Activated B cell treated with CpG ODN at 0.5 μM for 24 hours (primary cell): ENCODE measurements at places on chromosomes 2 and 18. TPM values are rescaled to one million over a fixed set of nuclear protein-coding genes. Genes with fewer than 3 reads are reported as not detected.

RAB12 gene
- total RNA-seq = 25.3 and 27.5 TPM in 2 replicates

MAB21L4 gene
- not detected in 2 replicates for total RNA-seq

CYRIA gene
- 72.7 and 76.1 TPM in 2 replicates for total RNA-seq

GKN2 gene
- not detected in 2 replicates for total RNA-seq

PGAP1 gene
- 1.9 and 2.9 TPM in 2 replicates for total RNA-seq

ZNF512 gene
- 45.4 and 48.7 TPM in 2 replicates for total RNA-seq

GRB14 gene
- total RNA-seq = 0.71 TPM in 1 of 2 replicates, not detected in the other

PLGLB2 gene
- 2.5 and 2.8 TPM in 2 replicates for total RNA-seq

DGUOK gene
- 70.1 and 77.4 TPM in 2 replicates for total RNA-seq

MAL gene
- not detected in 2 replicates for total RNA-seq

VAMP8 gene
- 128 and 145 TPM in 2 replicates for total RNA-seq

C18orf54 gene
- total RNA-seq = 1.9 TPM in 2 replicates

- no peak for DNase-seq
- H3K4me1 ChIP-seq = no peaks in the 10 kb centered on the region
- peaks cover 2% of the 10 kb centered on the region for H3K36me3 ChIP-seq
- no peaks in the 10 kb centered on the region for H3K27me3 ChIP-seq
Measured at GRCh38 chr18:42092848-42093247, 137.8 kb downstream of the PIK3C3 start.

DNA sequence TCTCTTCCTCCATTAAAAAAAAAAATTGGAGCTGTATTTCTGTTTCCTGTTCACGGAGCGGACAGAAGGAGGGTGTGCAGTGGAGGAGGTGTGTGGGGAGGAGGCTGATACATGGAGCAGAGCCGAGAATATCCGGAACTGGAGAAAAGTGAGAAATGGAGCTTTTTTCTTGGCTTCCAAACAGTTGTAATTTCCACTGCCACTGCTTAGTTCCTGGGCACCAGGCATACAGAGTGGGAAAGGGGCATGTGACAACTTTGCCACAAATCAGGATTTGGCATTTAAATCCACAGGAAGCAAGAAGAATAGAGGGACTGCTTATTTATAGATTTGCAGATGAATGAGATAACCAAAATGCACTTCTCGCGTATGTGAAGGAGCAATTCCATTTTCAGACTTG is 71.2 kb downstream of the BCL11A start:
- H3K36me3 ChIP-seq = peaks cover 69% of the 10 kb centered on the region
- no peaks in the 10 kb centered on the region for H3K27me3 ChIP-seq
- H3K4me3 ChIP-seq = peak overlapping the region; percentile 78
- H3K27ac ChIP-seq = peak overlapping the region; percentile 93
- DNase-seq = no peak
- H3K4me1 ChIP-seq = peaks cover 99% of the 10 kb centered on the region

DNA sequence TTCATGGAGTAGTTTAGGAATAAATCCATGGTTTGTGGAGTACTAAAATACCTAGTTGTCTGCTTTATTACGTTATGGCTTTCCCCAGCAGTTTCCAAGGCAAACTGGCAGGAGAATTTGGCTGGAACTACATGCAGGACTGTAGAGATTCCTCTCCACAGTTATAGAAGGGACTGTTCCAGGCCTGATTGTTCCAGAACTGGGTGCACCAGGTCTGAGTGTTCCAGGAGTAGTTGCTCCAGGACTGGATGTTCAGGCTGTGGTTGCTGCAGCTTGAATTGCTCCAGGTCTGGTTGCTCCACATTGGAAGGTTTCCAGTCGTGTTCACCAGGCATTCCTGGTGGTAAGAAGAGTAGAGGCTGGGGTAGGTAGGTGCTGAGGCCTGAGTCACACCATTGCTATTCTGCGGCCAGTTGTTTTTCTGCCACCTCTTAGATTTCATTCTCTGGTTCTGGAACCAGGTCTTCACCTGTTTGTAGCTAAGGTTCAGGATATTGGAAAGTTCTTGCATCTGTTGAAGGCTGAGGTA is 28.1 kb downstream of the SGPP2 start:
- H3K4me3 ChIP-seq = no peak overlapping the region
- no peaks in the 10 kb centered on the region for H3K4me1 ChIP-seq
- H3K27ac ChIP-seq = no peak overlapping the region
- H3K36me3 ChIP-seq = no peaks in the 10 kb centered on the region
- H3K27me3 ChIP-seq = no peaks in the 10 kb centered on the region
- DNase-seq = no peak

DNA sequence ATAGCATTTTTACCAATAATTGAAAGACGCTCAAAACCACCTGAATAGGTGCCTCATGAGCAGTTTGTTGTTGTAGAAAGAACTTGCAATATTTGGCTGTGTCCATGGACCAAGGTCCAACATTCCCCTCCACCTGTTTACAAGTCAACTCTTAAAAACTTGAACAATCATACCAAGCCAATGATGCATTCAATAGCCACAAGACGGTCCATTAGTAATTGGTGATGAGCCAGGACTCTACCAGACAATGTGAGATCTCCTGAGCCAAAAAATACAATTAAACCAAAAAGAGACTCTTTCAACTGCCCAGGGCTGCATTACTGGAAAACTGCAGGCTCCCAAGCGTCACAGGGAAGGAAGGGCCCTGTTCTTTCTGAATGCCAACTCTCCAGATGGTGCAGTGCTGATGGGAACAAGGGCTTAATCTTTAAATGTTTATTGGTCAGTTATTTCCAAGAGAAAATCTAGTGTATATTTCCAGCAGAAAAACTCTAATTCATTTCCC is 118.8 kb upstream of the EPB41L3 start:
- no peak overlapping the region for H3K27ac ChIP-seq
- no peak for DNase-seq
- no peak overlapping the region for H3K4me3 ChIP-seq
- peaks cover 3% of the 10 kb centered on the region for H3K27me3 ChIP-seq
- no peaks in the 10 kb centered on the region for H3K36me3 ChIP-seq

GRCh38 chr2:232534940-232535651 is 4.4 kb upstream of the CHRNG start:
- H3K27ac ChIP-seq = no peak overlapping the region
- no peak overlapping the region for H3K4me3 ChIP-seq
- no peaks in the 10 kb centered on the region for H3K36me3 ChIP-seq
- H3K27me3 ChIP-seq = peaks cover 7% of the 10 kb centered on the region
- H3K4me1 ChIP-seq = peaks cover 9% of the 10 kb centered on the region

DNA sequence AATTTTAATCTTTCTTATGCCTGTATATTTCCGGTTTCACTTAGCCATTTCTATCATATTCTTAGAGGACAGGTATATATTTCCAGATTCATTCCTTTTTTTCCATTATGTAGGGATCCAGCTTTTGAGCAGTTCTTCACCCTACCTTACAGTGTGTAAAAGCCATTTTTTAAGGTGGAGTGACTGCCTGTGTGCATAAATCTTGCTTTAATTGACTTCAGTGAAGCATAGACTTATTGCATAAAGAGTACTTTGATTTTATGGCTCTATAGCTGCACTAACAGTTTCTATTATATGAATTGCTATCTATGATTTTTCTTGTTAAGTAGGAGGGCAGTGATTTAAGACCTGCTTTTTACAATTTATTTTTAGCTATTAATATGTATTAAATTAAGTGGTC is 132.6 kb downstream of the NYAP2 start:
- H3K36me3 ChIP-seq = no peaks in the 10 kb centered on the region
- no peak for DNase-seq
- H3K4me3 ChIP-seq = no peak overlapping the region
- no peaks in the 10 kb centered on the region for H3K4me1 ChIP-seq

DNA sequence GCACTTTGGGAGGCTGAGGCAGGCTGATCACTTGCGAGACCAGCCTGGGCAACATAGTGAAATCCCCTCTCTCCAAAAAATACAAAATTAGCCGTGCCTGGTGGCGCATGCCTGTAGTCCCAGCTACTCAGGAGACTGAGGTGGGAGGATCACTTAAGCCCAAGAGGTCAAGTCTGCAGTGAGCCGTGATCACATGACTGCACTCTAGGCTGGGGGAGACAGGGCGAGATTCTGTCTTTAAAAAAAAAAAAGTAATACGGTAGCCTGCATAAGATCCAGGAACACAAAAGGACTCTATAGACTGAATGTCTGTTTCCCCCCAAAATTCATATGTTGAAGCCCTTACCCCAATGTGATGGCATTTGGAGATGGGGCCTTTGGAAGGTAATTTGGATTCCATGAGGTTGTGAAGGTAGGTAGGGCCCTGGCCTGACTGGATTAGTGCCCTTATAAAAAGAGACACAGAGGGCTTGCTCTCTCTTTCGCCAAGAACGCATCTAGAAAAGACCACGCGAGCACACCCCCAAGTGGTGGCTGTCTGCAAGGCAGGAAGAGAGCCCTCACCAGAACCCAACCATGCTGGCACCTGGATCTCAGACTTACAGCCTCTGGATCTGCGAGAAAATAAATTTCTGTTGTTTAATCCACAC is 17.0 kb downstream of the MBOAT2 start:
- H3K4me3 ChIP-seq = no peak overlapping the region
- no peak for DNase-seq
- H3K36me3 ChIP-seq = no peaks in the 10 kb centered on the region
- H3K27me3 ChIP-seq = peaks cover 3% of the 10 kb centered on the region
- H3K4me1 ChIP-seq = peaks cover 19% of the 10 kb centered on the region

DNA sequence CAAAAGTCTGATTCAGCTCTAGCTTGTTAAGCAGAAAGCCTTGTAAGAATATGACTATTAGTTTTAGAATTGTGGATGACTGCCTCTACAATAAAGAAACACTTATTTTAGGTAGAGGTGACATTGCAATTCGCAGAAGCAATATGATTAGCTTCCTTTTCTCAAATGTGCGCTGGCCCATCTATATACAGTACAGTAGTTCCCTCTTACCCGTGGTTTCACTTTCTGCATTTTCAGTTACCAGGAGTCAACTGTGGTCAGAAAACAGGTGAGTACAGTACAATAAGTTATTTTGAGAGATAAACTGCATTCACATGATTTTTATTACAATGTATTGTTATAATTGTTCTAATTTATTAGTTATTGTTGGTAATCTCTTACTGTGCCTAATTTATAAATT is 405.1 kb downstream of the GPD2 start:
- H3K4me1 ChIP-seq = no peaks in the 10 kb centered on the region
- no peaks in the 10 kb centered on the region for H3K27me3 ChIP-seq
- no peak for DNase-seq
- H3K4me3 ChIP-seq = no peak overlapping the region
- no peak overlapping the region for H3K27ac ChIP-seq
- no peaks in the 10 kb centered on the region for H3K36me3 ChIP-seq

GRCh38 chr2:238739668-238740067 is 108.2 kb upstream of the TWIST2 start:
- no peaks in the 10 kb centered on the region for H3K36me3 ChIP-seq
- peaks cover 6% of the 10 kb centered on the region for H3K27me3 ChIP-seq
- no peak for DNase-seq
- H3K27ac ChIP-seq = no peak overlapping the region
- no peaks in the 10 kb centered on the region for H3K4me1 ChIP-seq

DNA sequence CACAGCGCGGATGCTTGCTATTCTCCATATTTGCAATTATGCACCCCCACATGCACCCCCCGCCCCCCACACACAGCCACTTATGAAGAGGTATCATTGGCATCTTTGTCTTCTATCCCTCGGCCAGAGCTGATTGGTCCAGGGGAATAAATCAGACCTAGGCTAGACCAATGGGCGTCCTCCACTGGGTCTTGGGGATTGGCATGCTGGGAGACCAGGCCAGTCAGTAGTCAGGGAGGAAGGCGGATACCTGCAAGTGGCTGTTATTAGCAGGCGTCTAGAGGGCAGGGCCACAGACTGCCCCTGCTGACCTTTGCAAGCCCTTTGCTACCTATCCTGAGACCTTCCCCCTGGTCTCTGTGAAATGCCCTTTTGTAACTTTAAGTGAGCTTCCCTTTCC is 30.0 kb downstream of the ATOH8 start:
- H3K27me3 ChIP-seq = peaks cover 6% of the 10 kb centered on the region
- H3K36me3 ChIP-seq = no peaks in the 10 kb centered on the region
- H3K4me1 ChIP-seq = peaks cover 1% of the 10 kb centered on the region
- no peak overlapping the region for H3K4me3 ChIP-seq

DNA sequence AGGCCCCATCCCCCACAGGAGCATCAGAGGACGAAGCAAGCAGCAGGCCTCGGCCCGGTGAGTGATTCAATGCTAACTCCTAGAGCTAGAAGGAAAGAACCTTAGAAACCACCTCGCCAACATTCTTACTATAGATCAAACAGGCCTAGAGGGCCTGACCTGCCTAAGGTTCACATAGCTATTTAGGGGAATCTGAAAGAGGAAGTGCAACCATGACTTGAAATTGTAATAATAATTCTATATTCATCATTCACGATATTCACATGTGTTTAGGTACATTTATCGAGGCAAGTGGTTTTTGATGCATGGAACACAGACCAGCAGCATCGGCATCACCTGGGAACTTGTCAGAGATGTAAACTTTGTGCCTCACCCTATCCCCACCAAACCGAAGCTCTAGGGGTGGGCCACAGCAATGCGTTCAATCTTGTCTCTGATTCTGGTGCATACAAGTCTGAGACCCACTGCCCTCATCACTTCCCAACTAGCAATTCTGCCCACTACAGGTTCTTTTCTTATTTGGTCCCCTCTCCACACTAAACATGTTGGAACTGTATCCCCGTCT is 78.0 kb upstream of the DNMT3A start:
- H3K27ac ChIP-seq = peak overlapping the region; percentile 95
- H3K4me3 ChIP-seq = peak overlapping the region; percentile 93
- no peaks in the 10 kb centered on the region for H3K27me3 ChIP-seq
- DNase-seq = no peak
- H3K4me1 ChIP-seq = peaks cover 91% of the 10 kb centered on the region

DNA sequence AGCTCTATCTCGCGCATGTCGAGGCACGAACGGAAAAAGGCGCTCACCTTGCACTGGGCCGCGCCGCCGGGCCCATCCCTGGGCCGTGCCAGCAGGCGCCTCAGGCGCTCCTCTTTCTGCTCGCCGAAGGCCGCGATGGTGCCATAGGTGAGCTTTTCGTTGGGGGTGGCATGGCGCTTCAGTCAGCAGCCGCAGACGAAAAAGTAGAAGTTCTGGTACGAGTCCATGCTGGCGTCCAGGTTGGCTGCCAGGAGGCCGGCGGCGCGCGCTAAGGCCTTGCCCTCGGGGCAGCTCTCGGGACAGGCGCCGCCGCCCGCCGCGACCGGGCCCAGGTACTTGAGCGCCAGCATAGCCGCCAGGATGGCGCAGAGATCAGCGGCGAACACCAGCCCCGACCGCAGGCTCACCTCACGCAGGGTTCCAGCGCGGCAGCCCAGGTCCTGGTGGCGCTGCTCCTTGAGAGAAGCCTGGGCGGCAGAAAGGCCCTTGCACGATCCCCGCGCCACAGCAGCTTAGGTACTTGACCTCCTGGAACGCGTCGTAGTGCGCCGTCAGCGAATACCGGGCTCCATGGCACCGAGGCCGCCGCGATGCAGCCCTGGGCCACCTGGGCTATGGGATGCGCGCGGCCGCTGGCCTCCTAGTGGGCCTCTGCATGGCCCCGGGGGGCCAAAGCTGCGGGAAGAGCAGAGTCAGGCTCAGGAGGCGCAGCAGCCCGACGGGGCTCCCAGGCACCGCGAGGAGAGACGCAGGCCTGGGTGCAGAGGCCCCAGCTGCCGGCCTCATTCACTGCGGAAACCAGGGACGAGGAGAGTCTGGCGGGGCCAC is 12.8 kb downstream of the ALPG start:
- no peak for DNase-seq
- H3K27me3 ChIP-seq = peaks cover 29% of the 10 kb centered on the region
- no peak overlapping the region for H3K4me3 ChIP-seq
- no peak overlapping the region for H3K27ac ChIP-seq
